NCI-H2081 treated with DMSO at 0.1 percent for 48 hours (cell line): ENCODE measurements at places on chromosomes 2 and 18.

DNA sequence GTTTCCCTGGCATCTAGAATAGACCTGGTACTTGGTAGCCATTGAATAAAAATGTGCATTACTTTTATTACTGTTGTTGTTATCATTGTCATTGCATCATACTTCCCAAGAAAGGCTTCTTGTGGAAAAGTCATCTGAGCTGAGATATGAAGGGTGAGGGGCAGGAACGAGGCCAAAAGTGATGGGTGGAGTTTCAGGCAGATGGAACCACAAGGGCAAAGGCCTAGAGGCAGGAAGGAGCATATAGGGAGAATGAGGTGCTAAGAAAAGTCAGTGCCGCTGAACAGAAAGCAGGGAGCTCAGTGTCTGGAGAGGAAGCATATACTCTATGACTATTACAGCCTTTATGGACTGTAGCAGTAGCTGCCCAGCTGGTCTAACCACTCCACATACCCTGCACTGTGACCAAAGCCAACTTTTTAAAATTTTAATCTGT, 219.3 kb downstream of the SPP2 start:
- no peak for DNase-seq

- DNase-seq: no peak
These were observed 376.6 kb upstream of the TRIB2 start for GRCh38 chr2:12340164-12340563.

GRCh38 chr2:143254110-143254509, 124.9 kb downstream of the ARHGAP15 start:
- no peak for DNase-seq

GRCh38 chr2:175048275-175048674, 43.1 kb upstream of the CHN1 start:
- no peak for DNase-seq

DNA sequence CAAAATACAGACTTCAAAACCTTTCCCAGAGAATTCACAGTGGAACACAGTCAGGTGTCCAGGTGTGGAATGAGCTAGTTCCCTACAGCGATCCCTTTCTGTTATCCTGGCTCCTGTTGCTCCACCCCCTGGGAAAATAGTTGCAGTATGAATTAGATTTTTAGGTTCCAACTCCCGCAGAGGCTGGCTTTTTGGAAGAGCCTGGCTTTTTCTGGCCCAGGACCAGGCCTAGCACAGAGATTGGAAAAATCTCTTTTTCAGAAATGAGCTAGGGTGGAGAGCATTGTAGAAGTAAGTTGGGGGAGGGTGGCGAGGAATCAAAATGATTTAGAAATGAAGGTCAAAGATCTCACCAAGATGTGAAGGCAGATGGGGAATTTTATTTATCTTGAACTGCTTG, 27.1 kb downstream of the COL5A2 start:
- DNase-seq: no peak

DNA sequence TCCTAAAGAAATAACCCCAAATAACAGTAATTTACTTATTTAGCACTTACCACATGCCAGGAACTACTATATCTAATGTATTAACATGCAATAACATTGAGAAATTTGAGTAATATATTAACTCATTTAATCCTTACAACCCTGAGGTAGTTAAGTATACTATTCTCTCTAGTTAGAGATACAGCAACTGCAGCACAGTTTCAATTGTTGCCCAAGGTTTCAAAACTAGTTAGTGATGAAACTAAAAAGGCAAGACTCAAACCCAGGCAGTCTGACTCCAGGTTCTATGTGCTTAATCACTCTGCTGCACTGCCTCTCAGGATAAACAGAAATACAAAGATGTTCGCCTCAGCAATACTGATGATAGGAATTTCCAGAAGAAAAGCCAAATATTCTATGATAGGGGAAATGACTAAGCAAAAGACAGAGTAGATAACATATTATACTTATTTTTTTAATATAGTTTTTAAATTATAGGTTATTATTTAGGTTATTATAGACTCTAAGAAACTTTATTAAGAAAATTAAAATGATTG, 88.0 kb downstream of the SS18 start:
- DNase-seq: no peak

DNA sequence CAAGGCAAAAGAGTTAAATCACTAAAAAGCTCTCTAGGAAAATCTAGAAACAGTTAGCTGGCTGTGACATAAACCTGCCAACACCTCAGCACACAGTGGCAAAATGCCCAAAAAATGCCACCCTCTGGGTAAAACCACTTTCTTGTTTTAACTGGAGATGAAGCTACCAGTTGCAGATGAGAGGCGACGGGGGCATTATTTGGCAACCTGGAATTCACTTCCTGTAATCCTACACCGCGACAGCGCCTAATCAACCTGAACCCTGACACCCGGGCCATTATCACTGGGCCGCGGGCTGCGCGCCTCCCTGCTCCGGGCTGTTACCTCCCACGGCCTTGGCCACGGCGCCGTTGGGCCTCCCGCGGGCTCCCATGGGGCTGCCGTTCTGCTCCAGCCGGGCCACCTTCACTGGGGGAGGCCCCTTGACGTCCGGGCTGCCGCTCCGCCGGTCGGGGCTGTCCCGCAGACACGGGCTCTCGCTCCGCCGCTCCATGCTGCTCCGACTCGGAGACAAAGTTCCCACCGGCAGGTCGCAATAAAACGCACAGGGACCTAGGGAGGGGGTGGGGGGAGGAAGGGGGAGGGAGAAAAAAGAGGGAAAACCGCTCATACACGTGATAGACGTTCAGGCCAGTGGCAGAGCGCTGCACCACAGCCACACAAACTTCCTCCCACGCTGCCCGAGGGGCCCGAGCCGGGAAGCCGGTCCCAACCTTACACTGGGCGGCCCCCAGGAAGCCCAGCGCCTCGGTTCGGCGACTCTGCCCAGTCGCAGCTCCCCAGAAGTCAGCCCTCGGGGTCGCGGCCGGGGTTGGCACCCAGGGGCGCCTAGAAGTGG, 2.0 kb downstream of the SATB2 start:
- DNase-seq: peak; percentile 64

DNA sequence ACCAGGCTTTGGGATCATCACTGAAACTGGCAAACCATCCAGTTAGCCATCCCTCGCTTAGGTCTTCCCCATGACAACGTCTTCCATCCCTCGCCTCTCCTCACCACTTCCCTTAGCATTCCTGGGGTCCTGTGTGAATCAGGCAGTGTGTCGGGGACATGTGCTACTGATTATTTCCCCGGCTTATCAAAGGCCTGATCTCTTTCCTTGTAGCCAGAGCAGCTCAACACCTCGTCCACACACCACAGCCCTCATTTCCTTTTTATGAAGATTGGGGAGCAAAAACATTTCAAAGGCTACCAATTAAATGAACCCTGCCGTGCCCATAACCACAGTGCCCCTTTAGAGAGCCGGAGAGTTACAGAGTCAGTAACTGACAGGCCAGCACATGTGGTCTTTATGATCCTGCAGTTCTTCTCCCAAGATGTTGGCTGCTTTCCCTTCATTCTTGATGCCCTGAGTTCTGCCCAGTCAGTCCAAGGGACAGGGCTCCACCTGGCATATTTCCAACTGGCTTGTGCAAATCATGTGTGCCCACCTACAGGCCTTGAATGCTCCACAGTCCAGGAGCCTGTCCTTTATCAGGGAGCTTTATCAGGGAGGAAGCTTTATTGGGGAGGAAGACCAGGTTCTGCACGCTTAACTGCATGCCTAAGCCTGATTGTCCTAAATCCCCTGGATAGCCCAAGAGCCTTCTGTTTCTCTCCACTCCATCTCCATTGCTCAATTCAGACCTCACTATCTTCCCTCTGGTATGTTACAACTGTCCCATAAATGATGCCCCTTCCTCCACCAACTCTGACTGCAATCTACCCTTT, 343.1 kb downstream of the CYRIA start:
- no peak for DNase-seq

DNA sequence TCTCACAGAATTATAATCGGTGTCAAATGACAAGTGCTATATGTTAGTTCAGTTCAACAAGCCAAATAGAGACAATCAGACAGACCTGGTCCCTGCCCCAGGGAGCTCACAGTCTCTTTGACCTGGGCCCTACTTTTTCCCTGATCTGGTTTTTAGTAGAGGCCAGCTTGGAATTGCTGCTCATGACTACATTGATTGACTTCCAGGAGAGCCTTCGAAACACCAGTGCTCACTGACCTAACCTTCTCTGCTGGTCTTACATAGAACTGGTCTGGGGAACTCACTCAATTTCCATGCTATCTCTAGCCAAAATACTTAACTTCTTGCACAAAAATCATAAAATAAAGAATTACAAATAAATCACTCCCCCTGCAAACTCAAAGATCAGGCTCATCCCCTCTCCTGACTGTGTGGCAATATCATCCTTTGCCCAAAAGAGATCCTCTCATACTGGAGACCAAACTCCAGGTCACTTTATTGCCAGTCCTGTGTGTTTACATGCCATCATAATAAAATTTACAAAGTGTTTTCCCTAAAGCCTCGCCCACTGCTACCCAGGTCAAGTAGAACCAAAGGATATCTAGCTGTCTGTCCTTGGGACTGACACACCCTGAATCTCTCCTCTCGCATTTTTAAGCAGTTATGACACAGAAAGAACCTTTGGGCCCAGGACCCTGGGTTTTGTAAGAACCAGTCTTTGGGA, 53.2 kb downstream of the PROC start:
- no peak for DNase-seq

DNA sequence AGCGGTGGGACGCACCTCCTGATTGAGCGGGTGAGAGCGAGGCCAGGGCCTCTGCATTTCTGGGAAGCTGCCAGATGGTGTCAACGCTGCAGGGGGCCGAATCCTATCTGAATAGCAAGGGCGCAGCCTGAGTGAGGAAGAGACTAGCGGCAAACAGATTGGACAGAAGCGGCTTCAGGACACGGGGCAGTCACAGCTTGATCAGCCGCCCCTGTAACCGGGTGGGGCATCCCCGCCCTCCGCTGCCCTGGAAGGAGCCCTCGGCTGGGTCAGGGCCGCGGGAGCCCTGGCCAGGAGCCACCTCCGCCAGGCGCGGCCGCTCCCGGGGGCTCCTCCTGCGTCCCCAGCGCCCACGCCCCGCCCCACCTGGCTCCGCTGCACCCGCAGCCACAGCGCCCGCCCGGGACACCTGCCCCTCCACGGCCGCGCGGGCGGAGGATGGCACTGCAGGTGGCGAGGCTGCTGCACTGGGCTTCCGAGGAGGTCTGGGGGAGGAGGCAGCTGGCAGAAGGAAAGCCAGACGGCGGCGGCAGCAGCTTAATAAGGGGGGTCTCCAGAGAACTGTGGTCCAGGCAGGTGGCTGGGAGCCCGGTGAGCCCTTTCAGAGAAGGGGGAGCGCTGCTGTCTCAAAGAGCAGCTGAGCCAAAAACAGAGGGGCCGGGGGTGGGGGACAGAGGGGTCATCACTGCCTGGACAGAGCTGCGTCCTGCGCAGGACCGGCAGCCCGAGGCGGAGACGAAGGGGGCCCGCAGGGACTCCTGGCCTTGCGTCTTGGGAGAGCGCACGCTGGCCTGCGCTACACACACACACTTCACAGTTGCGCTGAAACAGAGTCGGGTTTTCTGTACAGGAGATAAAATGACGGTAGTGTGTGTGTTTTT, 18.8 kb upstream of the SOX11 start:
- DNase-seq: no peak

- no peak for DNase-seq
These were observed 90.7 kb upstream of the KLHL29 start for GRCh38 chr2:23294238-23294637.

DNA sequence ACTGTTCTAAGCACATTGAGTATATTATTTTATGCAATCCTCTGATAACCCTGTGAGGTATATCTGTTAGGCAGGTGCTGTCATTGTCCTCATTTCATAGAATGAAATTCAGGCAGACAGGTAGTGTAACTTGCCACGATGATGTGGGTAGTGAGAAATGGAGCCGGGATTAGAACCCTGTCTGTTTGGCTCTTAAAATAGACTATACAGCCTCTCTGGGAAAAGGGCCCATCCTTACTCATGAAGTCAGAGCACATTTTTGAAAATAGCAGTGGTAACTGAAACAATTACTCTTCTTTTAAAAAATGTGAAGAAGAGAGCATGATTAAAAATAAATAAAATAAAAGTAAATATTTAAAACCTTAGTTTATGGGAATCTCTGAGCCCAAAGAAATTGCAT, 23.0 kb downstream of the FAM171B start:
- DNase-seq: no peak

DNA sequence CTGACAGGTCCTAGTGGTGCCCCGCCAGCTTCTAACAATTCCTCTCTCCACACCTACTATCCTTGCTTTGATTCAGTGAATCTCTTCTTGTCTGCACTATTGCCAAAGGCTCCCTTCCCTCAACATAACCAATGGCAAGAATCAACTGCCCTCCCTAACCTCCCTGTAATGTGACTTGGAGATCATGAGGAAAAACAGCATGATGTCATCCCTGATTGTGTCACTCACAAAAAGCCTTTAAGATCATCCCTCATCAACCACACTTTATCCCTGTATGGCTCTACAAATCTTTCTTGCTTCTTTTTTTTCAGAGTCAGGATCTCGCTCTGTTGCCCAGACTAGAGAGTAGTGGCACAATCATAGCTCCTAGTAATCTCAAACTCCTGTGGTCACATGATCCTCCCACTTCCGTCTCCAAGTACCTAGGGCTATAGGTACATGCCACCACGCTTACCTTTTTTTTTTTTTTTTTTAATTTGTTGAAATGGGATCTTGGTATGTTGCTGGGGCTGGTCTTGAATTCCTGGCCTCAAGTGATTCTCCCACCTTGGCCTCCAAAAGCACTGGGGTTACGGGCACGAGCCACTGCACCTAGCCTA, 19.7 kb downstream of the SAP130 start:
- DNase-seq: no peak

DNA sequence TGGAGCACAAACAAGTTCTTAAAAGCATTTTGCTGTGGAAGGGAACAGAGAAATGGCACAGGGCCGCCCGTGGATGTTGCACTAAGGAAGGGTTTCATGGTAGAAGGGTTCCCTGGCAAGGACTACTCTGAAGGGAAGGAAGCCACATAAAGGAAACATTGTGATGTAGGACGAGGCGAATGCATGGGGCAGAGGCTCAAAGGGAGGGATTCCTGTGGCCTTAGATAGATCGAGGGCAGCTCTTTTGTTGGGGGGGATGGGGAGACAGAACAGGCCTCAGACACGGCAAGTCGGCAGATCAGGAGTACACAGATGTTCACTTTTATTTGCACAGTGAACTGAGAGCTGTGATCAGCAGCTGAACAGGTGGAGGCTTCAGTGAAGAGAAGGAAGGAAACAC, 205.4 kb downstream of the SNTG2 start:
- DNase-seq: no peak

DNA sequence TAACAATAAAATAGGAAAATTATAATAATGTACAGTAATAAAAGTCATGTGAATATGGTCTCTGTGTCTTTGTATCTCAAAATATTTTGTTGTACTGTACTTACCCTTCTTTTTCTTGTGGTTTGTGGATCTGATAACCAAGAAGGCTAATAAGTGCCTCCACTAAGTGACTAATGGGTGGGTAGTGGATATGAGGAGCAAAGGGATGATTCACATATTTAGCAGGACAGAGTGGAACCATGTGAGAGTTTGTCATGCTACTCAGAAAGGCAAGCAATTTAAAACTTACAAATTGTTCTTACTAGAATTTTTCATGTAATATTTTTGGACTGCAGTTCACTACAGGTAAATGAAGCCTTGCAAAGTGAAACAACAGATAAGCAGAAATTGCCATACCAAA, 1241.2 kb upstream of the CDH2 start:
- DNase-seq: no peak
